ENCODE measurements at places on chromosomes 5 and 9. TPM values are rescaled to one million over a fixed set of nuclear protein-coding genes. Genes with fewer than 3 reads are reported as not detected.

DNA sequence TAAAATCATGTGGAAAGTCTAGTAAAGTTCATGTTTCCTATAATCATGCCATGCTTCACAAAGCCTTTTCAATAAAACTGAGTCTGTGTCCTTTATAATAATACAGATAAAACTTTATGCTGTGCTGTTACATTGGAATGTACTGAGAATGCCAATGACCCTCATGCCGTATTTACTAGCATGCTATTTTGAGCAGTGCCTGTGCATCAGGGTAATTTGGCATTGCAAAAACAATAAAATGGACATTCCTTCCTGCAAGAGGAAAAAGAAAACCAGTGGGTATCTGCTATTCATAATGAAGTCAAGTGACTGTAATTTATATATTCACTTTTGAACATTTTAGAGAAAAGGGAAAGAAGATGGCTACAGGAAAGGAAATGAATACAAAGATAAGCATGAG, 159.0 kb downstream of the PBX3 start:
- DNase-seq: no peak

DNA sequence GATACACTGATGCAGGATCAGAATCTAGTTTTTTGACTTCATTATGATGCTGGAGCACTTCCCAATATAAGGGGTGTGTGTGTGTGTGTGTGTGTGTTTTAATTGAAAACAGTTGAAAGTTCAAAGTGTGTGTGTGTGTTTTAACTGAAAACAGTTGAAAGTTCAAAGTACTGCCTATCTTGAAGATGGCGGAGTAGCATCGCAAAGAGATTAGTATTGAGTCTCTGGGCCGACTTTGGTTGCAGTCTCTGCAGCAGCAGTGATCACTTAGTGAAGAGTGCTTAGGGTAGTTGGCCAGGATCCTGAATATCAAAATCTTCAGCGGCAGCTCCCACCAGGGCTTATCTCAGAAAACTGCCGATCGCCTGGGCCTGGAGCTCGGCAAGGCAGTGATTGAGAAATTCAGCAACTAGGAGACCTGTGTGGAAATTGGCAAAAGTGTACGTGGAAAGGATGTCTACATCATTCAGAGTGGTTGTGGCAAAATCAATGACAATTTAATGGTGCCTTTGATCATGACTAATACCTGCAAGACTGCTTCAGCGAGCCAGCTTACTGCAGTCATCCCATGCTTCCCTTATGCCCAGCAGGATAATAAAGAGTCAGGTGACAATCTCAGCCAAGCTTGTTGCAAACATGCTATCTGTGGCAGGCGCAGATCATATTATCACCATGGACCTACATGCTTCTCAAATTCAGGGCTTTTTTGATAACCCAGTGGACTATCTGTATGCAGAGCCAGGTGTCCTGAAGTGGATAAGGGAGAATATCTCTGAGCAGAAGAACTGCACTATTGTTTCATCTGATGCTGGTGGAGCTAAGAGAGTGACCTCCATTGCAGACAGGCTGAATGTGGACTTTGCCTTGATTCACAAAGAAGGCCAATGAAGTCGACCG, 7.3 kb upstream of the SCAI start:
- no peak for DNase-seq

GRCh38 chr5:140248414-140248813, 54.5 kb downstream of the PFDN1 start:
- DNase-seq: no peak

GRCh38 chr5:173329491-173330337, 1.5 kb upstream of the STC2 start:
- DNase-seq: no peak

DNA sequence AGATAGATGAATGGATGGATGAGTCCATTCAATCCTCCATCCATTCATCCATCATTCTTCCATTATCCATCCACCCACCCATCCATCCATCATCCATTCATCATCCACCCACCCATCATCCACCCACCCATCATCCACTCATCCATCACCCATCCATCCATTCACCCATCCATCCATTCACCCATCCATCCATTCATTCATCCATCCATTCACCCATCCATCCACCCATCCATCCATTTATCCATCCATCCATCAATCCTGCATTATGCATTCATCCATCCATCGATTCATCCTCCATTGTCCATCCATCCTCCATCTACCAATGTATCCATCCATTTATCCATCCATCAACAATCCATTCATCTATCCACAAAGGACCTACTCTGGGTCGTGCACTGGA, 12.8 kb upstream of the PHYKPL start:
- DNase-seq: no peak

GRCh38 chr5:16076657-16077056, 102.9 kb downstream of the MARCHF11 start:
- DNase-seq: no peak

The ADGRV1 gene
- 47.1 TPM for total RNA-seq

The PRUNE2 gene
- 7.4 TPM for total RNA-seq

The SPATA31C1 gene
- not detected for total RNA-seq

The IPPK gene
- 9.6 TPM for total RNA-seq

The GRM6 gene
- not detected for total RNA-seq

The KIF3A gene
- 10.5 TPM for total RNA-seq

The RABEPK gene
- 10.0 TPM for total RNA-seq

The ANKRD34B gene
- 0.35 TPM for total RNA-seq
